Psoas muscle (tissue), 8 donors: ENCODE measurements at places on chromosomes 2 and 18.
A peak's percentile ranks its signal among the peaks of the same experiment; 100 is the strongest.

- peak; percentile 80 for DNase-seq
Observed at GRCh38 chr2:197786010-197786877, 1.1 kb upstream of the BOLL start.

- no peak for DNase-seq
Observed at GRCh38 chr2:74387346-74387745, 7.2 kb upstream of the DCTN1 start.

GRCh38 chr2:94999431-94999883 is 26.1 kb upstream of the MAL start:
- DNase-seq: no peak

GRCh38 chr18:78975699-78976335 is 3.8 kb upstream of the SALL3 start:
- DNase-seq: no peak

DNA sequence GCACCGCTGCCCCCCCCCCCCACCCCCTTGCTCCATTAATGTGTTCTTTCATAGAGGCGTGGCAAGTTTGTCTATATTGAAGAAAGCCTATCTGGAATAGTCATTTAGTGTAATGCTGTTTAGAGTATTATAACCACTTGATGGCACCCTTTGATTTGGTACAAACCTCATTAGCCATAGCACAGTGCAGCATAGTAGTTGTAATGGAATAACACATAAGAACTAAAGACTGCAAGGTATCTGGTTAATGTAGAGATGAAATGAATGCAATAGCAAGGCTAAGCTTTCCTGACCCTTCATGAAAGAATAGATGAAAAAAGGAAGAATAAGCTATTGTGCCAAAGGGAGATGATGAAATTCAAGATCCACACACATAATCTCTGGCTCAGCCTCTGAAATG is 81.9 kb downstream of the EHBP1 start:
- DNase-seq: no peak

- no peak for DNase-seq
Observed at GRCh38 chr2:226548732-226549131, 250.9 kb downstream of the IRS1 start.

DNA sequence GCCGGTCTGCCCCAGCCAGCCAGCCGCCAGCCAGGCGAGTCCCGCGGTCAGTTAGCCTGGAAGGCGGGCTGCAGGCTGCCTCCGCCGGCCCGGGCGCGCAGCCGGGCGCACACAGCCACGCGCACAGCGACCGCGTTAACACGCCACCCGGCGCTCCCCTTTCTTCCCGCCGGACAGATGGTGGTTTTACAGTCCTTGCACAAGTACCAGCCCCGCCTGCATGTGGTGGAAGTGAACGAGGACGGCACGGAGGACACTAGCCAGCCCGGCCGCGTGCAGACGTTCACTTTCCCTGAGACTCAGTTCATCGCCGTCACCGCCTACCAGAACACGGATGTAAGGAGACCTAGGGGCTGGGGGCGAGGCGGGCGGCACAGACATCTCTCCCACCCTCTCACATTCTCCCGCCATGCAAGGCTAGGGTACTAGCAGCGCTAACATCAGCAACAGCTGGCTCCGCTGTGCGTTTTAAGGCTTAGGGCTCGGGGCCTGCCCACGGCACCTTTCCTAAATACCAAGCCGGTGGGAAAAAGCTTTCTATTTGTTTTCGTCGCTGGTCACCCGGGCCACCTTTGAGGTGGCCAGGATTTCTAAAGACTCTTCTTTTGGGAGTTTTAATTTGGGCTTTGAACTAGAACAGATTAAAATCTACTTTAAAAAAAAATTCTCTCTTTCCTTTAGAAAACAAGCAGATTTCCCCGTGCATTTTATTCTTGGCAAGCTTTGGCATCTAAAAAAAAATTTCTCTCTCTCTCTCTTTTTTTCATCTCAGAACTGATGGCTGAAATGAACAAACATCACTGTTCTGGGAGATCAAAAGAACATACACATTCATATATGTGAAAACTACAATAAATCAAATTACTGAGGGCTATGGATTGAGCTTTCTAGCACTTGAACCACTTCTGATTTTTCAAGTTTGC is 2.9 kb downstream of the TBR1 start:
- DNase-seq: peak; percentile 48

GRCh38 chr2:172065111-172065510 is 20.2 kb upstream of the DLX1 start:
- no peak for DNase-seq

DNA sequence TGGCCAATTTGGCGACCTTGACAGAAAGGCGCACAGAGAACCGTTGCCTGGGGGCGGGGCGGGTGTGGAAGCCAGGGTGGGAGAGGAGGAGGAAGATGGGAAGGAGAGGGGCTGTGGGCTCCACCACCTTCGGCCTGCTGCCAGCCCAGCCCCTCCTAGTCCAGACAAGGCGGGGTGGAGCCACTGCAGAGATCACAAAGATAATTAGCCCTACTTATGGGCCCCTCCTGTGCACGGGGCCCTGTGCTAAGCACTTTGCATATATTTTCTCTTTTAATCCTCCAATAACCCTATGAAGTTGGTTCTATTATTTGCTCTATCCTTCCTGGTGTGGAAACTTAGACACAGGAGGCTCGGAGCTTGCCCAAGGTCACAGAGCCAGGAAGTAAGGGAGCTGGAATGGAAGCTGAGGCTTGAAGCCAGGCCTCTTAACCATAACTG is 13.7 kb upstream of the ECEL1 start:
- DNase-seq: no peak

DNA sequence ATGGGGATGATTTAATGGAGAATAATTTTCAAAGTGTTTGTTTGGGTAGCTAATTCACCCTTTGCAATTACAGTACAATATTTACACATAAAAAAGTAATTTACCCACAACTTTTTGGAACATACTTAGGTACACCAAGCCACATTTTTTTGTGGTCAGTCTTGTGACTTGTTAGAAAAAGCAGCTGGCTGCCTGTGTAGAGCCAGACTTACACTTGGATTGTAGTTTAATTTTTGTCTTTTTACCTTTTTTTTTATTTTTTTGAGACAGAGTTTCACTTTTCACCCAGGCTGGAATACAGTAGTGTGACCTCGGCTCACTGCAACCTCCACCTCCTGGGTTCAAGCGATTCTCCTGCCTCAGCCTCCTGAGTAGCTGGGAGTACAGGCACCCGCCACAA is 45.4 kb downstream of the RALBP1 start:
- DNase-seq: no peak

DNA sequence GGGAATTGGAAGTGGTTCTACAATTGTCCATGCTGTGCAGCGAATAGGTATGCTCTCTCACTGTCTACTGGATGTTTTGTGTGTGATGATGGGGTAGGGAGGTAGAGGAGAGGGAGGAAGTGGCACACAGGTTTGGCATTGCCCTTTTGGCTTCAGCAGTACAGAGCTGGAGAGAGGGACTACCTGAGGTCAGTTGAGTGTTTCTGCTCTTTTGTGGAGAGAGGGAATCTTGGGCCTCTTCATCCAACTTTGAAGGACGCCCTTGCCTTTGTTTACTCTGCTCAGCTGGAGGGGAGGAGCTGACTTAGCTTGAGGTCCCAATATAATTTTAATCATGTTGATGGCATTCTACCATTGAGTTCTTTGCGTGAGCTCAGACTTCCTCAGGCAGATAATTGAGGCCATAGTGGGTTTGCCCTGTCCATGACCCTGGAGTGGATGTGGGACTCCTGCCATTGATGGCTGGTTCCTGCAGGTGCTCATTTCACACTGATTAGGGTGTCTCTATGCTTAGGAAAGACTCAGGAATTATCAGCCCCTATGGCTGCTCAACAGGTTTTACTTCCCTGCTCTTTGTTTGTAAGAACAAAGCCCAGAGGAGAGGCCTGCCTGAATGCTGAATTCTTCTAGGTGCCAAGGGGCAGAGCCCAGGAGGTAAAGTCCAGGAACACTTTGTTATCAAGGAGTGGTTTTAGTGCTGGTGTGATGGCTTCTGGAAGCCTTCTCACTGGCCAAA is 7.2 kb downstream of the RPIA start:
- no peak for DNase-seq

- no peak for DNase-seq
Observed at GRCh38 chr2:30678410-30679137, 128.7 kb downstream of the CAPN13 start.

DNA sequence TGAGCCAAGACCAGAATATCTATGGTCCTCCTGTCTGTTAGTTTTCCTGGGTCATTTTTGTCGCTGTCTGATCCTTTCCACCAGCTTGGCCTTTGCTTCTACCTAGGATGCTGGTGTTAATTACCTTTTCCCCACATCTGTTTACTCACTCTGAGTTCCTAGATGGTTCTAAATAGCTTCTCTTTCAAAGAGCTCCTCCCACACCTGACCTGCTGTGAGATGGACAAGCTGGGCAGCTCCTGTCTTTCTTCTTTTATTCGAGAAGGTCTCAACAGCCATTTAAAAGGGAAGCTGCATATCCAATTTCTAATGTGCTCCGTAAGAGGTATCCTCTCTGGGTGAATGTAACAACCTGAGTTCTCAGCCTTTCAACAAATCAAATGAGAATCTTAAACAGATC is 156.2 kb downstream of the HRH4 start:
- no peak for DNase-seq

- no peak for DNase-seq
Observed at GRCh38 chr2:177602611-177603164, 210.1 kb downstream of the AGPS start.

- no peak for DNase-seq
Observed at GRCh38 chr2:234495251-234496054, 1.4 kb downstream of the ARL4C start.

- DNase-seq: no peak
Observed at GRCh38 chr2:217959723-217960122, 43.1 kb downstream of the TNS1 start.

GRCh38 chr18:74073957-74074667 is 73.5 kb downstream of the FBXO15 start:
- no peak for DNase-seq

- DNase-seq: no peak
Observed at GRCh38 chr18:21896732-21897336, 156.2 kb downstream of the MIB1 start.

- no peak for DNase-seq
Observed at GRCh38 chr2:68726608-68727367, 7.8 kb upstream of the ARHGAP25 start.

DNA sequence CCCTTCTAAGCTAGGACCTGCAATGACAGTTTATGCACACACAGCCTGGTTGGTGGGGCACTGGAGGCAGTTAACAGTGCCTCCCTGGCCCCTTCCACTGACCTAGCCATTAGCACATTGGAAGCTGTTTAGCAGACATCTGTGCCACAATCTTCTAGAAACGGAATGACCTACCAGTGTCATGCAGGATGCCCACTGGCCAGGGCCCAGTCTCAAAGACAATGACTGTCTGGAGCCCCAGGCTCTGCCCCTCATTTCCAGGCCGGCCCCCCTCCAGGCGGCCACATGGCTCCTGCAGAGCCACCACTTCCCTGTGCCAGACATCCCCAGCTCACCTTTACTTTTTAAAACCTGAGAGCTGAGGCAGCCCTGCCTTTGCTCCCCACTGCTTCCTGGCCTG is 123.5 kb upstream of the CAPN13 start:
- no peak for DNase-seq

GRCh38 chr2:102116630-102117471 is 25.7 kb upstream of the IL1R1 start:
- no peak for DNase-seq

DNA sequence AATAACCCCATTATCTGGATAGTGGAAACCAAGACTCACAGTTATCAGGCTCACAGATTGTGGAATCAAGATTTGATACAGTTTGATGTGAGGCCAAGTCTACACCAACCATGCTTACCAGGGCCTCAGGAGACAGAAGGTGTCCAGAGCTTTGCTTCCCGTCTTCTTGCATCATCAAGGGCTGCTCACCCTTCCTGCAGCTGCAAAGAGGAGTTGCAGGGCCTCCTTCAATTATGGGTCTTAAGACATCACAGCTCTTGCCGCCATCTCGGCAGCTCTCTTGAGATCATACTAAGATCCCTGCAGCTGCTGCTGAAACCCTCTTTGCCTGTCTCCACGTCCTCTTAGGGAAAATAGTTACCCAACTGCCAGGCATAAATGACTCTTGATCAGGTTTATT is 176.0 kb downstream of the MGAT5 start:
- DNase-seq: no peak

GRCh38 chr2:74191596-74192380 is 6.6 kb upstream of the MTHFD2 start:
- DNase-seq: no peak

DNA sequence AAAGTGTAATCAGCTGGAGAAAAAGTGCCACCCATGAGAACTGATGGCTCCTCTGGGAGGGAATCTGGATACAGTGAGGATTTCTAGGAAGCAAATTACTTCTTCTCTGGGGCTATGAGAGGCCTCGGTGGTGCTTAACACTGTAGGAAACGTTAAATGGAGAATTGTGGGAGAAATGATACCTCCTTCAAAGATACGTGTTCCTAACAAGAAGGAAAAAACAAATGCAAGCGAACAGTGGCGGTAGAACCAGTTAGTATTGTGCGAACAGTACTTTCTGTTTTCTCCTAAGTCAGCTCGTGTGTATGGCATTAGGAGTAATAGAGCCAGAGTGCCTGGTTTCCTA is 587 bp upstream of the MTIF2 start:
- DNase-seq: no peak
